ENCODE measurements at places on chromosomes 6 and 20. TPM values are rescaled to one million over a fixed set of nuclear protein-coding genes. Genes with fewer than 3 reads are reported as not detected.

DNA sequence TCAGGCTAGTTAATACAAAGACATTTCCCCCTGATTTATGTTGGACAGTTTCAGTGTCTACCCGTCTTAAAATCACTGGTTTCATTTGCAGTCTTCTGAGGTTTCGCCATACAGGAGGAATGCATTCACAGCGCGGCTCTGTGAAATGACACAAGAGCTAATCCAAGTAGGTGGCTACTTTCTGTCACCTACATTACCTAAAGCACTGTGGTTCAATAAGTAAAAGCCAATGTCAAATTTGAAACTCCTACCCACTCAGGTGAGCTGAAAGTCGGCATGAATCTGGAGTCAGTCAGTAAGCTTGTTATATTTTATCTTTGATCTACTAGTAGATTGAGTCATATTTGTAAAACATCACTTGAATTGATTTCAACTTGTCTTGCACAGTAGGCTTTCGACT lies 370.8 kb downstream of the LAMA2 start:
- no peak for DNase-seq

DNA sequence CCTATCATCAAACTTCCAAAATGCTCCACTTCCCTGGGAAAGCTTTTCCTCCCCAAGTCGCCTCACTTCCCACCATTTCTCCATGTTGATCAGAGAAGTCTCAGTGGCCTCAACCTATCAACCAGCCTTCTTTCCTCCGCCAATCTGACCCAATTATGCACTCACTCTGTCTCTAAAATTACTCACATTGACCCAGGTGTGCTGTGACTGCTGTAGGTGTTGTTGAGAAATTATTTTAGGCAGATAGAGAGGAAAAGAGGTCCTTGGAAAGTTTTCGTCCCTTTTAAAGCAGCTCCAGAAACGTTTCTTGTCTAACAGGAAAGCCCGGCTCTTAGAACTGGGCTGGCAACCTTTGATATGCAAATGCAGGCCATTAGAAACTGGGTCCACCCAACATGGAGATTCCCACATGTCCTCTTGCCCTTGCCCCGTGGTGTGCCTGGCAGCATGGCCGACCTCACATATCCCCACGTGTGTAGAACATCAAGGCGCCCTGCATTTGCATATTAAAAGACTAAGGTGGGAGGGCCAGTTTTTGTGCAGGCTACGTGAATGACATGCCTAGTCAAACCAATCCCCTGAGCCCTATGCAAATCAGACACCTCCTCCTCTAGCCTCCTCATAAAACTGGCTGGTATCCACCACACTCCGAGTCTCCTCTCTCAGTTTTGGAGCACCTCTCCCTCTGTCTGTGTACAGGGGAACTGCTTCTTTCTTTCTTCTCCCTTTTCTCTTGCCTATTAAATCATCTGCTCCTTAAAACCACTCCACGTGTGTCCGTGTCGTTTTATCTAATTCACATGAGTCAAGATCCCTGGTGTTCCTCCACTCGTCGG lies 12.9 kb downstream of the IPCEF1 start:
- DNase-seq: no peak

GRCh38 chr20:43548273-43548880 lies 10.4 kb upstream of the SGK2 start:
- no peak for DNase-seq

DNA sequence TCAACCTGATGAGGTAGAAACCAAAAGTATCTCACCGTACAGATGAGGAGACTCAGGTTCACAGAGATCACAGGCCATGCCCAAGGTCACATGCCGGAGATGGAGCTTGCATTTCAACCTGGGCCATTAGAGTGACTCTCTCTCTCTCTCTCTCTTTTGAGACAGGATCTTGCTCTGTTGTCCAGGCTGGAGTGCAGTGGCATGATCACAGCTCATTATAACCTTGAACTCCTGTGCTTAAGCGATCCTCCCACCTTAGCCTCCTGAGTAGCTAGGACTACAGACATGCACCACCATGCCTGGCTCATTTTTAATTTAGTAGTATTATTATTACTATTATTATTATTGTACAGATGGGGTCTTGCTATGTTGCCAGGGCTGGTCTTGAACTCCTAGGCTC lies 2.8 kb upstream of the CSNK2A1 start:
- DNase-seq: no peak

- no peak for DNase-seq
These were observed 817.5 kb upstream of the SLC35B3 start for GRCh38 chr6:9252799-9253198.

Gene KCNK5
- total RNA-seq: 0.17 TPM

DNA sequence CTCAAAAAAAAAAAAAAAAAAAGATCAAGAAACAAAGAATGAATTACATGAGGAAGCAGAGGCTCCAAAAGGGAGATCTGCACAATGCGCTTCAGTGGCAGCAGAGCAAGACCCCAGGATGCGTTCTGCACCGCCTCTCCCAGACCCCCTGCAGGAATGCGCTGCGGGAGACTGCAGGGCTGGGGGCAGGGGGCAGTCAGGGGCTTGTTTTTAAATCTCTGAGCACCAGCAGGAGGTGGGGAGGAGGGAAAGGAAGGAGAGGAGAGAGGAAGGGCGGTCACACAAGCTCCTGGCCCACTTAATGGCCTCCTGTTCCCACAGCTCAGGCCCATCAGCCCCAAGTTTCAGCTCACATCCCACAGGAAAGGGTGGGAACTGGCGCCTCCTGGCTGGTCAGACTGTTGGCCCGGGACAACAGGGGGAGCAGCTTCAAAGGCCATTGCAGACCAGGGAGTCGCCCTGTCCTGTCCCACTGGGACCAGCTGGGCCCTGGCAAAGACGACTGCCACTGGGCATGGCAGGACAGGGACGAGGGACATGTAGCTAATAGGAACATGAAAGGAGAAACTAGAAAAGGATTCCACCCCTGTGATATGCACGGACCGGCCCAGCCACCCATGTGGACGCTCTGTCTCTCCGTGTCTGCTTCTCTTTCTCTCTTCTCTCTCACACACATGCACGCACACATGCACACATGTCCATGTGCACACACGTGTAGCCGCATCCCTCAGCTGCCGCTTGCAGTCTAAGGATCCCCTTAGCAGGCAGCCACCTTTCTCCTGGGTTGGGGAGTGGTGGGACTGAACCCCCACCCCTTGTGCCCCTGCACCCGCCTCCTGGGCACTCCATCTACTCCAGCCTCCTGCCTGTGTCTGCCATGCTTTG lies 34.7 kb downstream of the TFEB start:
- DNase-seq: peak; percentile 38

Gene TINAG
- not detected for total RNA-seq

DNA sequence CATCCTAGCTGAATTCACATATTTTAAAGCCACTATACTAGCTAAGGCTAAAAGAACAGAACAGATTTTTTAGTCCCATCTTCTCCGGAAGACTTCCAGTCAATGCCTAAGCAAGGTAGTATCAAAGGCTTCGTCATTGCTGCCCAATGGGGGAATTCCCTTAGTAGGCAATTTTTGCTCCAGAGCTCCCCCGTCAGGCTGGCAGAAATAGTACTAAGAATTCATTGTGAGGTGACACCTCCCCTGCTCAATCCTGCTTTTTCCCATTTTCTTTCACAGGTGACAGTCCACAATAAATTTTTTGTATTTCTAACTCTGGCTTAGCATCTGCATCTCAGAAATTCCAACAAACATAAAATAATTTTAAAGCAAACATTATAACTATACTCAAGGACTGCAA lies 52.8 kb upstream of the SRSF6 start:
- DNase-seq: peak; percentile 9

DNA sequence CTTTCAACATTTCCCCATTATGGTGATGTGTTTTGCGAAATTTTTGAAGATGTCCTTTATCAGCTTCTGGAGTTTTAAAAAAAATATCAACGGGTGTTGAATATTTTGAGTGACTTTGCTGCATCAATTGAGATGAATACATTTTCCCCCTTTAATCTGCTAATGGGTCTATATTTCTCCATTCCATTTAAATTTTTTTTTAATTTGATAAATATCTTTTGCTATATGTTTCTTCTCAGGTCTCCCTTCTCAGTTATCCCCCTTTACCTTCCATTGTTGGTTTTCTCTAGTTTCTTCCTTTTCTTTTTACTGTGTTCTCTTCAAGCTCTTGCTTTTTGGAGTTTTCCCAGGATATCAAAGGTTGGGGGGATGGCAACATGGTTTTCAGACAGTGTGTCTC lies 1.4 kb upstream of the KIFC1 start:
- DNase-seq: no peak

DNA sequence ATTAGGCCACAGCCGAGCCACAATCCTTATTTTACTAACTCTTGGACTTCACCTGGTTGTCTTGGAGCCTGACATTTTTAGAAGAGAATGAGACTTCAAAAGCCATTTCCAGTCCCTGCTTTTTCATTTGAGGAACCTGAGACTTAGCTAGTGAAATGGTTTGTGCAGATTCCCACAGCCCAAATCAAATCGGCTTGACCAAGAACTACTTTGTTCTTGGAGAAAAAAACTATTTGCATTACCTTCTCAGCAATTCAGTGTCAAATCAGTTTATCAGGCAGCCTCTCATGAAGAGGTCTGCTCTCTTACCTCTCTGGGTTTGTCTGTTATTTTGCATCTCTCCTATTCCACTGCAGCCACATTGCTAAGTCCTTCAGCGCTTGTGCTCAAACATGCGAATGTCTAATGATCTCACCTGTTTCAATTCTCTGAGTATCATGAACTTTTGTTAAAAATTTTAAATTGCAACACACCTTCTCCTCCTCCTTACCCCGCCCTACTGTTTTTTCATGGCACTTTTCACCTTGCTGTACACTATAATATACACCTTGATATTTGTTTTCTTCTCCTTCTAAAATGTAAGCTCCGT lies 573 bp upstream of the IFNGR1 start:
- no peak for DNase-seq

DNA sequence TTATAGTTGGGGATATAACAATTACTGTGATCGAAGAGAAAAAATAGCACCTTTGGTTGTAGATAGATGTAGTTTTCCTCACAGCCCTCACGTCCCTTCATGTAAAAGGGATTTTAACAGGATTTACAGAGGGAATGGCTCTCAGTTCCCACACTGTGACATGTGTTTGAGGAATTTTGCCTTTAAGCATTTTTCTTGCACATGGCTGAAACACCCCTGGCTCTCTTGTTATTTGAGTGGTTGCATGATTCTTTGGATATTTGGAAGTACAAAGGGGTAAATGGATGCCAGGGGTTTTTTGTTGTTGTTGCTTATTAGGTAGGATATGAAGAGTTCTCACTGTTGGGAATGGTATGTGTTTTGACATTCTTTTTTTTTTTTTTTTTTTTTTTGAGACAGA lies 48.2 kb downstream of the JAG1 start:
- DNase-seq: no peak

- DNase-seq: peak; percentile 40
These were observed 6.2 kb downstream of the ELMO2 start for GRCh38 chr20:46400253-46400652.

GRCh38 chr6:138162111-138162954 lies 594 bp downstream of the ARFGEF3 start:
- peak; percentile 15 for DNase-seq

DNA sequence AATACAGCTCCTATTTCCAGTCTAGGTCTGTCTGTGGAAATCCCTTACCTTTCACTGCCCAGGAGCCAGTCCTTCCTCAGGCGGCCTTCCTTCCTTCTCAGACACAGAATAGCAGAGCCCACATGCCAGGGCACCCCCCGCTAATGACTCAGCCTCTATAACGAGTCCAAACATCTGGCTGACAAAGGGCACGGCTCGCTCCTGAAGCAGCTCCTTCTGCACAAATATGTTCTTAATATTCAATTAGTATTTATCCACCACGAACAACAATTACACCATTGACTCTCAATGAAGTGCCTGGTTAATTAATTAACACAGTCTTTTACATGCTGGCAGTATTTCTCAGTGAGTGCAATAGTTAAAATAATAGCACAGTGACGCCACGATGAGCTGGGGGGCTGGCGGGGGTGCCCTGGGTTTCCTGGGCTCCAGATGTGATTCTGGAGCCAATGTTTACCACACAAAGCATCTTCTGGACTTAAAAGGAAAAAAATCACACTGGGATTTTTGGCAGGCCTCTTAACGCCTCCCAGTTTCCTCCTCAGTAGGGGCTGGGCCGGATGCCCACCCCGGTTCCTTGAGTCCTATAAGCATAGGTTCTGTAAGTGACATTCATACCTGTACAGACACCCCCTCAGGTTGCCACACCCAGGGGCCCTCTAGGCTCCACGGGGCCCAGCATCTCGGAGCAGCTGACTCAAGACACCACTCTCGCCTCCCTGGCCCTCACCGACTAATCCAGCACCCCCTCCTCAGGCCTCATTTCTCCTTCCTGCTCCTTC lies 158.6 kb upstream of the MLN start:
- no peak for DNase-seq

DNA sequence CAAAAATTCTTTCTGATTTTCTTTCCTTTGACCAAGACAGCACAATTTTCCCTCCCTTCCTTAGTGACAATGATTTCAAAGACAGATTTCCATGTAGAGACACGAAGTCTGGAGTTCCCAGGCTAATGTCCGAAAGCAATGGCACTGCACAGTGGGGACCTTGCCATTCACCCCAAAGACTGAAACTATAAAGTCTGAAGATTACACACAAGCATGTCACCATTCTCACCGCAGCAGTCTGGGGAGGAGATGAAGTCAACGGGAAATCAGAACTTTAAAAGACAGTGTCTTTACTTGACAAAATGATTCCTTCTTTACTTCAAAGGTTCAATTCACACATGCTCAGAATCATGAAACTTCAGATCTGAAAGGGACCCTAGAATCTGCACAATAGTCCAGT lies 8.3 kb downstream of the B4GALT5 start:
- DNase-seq: no peak

Gene HMGA1
- total RNA-seq: 46.5 TPM

Gene SLC22A16
- total RNA-seq: not detected

GRCh38 chr6:152380993-152381898 lies 255.9 kb downstream of the SYNE1 start:
- peak; percentile 95 for DNase-seq

Gene MUC21
- not detected for total RNA-seq

DNA sequence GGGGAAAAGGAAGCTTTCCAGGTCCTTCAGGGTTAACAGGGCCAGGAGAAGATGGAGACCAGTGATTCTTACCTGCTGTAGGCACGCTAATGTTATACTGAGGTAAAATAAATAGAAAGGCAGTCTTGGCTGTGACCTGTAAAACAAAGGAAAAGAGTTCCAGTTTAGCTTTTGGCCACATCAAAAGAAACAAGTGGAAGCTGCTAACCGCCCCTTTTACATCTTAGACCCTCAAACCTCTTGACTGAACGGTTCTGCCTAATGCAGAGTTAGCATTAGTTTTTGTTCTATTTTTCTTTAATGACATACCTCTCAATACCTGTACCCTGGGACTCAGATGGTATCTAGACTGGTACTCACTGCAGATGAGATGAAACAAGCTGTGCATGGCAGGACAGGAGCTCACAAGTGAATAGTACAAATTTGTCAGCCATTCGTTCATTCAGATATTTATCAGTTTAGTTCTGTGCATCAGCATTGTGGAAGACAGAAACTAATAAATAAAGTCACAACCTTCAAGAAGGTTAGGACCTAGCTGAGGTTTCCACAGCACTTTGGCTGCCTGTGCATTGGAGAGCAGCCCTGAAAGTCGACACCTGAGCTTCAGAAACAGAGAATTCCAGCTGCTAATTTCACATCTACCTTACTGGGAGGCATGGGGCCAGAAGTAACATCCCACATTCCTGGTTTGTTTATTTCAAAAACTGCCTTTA lies 41.0 kb downstream of the TRAM2 start:
- no peak for DNase-seq

Data from dermis blood vessel endothelial cell (primary cell).